ENCODE measurements at places on chromosomes 4 and X.

DNA sequence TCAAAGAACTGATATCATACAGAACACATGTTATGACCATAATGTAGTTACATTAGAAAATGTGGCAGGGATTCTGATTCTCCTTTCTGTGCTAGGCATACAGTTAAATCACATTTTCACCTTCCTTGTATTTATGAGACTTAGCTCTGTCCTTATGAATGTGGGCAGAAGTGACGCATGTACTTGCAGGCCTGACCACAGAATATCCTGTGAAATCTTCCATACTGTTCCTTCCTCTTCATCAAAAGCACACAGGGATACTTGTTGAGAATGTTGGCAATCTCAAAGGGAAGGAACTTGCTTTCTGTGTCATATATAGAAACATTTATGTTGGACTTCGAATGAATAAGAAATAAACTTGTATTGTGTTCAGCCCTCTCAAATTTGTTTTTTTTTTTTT lies 17.2 kb upstream of the MYOZ2 start:
- DNase-seq, result no peak

DNA sequence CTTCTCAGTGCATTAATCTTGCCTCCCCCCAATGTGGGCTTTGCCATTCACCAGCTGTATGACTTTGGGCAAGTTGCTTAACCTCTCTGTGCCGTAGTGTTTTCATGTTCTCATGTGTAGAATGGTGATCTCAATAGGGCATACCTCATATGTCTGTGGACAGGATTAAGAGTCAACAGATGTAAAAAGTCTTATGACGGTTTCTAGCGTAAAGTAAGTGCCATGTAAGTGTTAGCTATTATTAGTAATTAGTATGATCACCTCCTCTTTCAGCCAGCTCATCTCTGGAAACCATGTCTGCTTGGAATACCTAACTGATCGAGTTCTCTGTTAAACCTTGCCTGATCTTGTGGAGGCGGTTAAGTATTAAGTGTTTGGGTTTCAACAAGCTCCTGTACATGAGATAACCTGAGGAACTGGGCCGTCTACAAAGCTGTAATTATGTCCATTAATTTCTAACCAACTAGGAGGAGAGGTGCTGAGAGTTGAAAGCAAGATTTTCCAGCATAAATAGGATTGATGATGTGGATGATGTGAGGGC lies 66.3 kb downstream of the TSC22D3 start:
- no peak for DNase-seq

- DNase-seq, result no peak
These were observed 40.6 kb upstream of the SERTM2 start for GRCh38 chrX:111470681-111471403.

DNA sequence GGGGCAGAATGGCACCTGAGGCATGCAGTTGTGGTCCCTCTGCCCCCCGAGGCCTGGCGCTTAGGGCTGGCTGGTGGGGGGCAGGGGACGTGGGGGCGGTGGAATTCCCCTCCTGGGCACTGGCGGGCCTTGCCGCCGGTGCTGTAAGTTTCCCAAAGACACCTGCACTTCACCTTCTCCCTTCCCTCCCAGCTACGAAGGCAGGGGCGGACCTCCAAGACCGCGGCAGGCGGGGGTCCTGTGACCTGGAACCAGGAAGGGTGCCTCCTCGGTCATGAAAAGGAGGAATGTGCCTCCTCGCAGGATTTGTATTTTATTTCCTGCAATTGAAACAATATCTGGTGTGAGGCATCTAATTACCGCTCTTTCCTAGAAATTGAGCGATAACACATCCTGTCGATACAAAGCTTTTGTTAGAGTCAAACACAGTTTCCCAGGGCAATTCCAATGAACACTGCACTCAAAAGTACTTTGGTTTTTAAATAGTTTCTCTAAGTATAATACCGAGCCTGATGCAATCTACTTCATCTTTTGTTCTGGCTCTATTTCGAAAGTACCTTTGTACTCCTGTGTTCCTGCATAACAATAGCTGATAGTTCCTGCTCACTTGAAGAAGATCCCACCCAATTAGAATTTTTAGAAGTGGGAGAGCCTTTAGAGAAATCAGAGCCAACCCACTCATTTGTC lies 12.3 kb upstream of the ADRA2C start:
- no peak for DNase-seq

DNA sequence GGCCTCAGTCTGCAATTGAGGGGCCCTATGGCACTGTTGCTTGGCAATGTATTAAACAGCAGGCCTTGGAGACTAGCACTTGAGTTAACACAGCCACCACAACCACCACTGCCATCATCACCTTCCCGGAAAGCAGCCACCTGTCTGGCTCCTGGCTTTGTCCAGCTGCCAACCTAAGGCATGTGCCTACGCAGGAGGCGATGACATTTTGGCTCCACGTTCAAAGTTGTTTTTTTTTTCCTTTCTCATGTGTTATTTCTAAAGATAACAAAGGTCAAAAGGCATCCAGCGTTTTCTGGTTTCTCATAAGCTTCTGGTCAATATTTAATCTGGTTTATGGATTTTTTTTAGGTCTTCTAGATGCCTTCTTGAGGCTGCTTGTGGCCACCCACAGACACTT lies 7.5 kb downstream of the CLDN2 start:
- DNase-seq, result no peak

GRCh38 chrX:108426262-108426661 lies 12.0 kb downstream of the COL4A6 start:
- DNase-seq, result no peak

DNA sequence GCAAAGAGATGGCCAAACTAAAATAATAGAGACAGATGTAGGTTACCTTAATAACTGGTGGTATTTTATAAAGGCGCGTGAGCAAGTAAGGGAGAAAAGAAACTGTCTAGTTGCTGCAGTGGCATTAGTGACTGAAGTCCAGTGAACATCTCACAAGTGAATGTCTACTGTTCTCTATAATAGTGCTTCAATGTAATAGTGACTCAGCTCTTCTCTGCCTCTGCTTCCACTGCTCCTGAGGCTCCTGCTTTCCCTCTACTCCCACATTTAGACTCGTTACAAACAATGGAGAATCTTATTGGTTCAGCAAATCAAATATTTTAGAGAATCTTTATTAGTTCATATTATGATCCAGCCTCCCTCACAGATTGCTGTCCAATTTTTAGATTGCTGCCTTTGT lies 779.1 kb upstream of the HTR2C start:
- DNase-seq, result no peak

- no peak for DNase-seq
These were observed 16.0 kb upstream of the LSM6 start for GRCh38 chr4:146159384-146160058.

- DNase-seq, result no peak
These were observed 17.1 kb downstream of the SMIM14 start for GRCh38 chr4:39621582-39621981.

DNA sequence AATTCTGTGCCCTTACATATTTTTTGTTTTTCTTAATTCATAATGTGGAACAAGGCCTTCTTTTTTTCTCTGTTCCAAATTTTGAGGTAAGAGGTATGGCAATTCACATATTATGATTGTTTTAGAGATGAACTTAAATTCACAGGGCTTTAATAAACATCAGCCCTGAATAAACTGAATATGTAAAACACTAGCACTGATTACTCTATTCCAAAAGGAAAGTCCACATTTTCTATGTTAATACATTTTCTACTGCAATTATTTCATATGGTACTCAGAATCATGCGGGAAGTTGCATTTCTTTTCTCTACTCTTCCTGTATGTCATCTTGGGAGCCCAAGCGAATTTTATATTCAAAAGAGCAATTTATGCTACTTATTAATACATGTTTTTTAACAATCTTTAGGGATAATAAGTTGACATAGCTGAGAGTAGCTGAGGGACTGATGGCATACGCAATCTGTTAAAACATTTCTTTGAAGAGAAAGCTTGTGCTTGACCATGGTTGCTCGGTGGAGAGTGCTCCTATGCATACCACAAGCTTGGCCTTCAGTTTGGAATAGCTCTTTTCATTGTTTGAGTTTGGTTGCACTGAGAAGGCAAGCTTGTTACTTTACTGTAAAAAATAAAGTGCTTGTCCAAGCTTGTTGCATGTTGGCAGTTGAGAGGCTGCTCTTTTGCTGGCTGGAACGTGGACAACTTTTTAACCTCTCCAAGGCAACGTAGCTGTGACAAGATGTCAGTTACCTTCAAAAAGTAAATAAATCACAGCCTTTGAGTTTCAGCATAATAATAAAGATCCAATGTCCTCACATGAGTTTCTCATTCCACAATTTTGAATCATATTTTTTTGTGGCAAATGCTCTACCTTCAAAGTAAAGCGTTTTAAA lies 196.3 kb upstream of the SPRY1 start:
- no peak for DNase-seq

DNA sequence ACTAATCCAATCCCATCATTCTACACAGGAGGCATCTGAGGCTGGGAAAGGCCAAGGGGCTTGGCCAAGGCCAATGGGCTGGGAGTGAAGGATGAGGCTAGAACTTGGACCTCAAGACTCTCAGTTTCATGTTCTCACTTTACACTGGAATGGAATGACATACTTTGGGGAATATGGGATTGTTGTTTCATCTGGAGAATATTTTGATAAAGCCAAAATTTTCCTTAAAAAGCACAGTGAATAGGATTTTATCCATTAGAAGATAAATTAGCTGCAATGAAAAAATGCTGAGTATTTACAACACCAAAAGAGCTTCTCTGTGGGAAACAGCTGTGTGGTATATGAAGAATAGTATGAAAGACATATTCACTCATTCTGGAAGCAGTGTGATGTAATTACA lies 29.3 kb downstream of the SMIM20 start:
- no peak for DNase-seq

DNA sequence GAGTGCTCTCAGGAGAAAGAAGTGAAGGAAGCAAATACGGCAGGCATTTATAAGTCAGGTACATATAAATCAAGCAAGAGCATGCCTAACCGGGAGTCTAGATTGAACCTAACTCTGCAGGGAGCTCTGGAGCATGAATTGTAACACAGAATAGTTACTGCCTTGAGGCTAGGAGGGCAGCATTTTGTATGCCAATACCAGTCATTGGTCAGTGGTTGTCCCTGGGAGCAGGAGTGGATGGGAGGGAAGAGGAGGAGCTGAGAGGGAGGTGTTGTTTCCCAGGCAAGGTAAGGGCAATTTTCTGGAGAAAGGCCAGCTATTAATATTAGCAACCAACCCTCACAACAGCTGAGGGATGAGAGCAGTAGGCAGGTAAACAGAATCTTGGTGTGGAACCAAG lies 224.7 kb upstream of the DCAF8L1 start:
- DNase-seq, result no peak

DNA sequence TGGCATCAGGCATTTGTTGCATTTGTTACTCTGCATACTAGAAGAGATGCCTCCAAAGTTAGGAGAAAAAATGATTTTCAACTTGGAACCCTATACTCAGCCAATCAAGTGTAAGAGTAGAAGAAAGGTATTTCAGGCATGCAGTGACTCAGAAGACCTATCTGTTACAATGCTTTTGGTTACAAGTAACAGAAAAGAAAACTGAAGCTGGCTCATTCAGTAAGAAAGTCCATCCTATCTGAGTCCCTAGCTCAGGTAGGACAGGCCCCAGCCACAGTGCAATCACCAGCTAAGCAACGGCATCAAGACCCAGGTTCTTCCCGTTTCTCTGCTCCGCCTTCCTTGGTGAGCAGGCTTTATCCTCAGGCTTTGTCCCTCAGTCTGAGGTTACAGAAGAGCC lies 23.3 kb downstream of the MECP2 start:
- DNase-seq, result no peak

DNA sequence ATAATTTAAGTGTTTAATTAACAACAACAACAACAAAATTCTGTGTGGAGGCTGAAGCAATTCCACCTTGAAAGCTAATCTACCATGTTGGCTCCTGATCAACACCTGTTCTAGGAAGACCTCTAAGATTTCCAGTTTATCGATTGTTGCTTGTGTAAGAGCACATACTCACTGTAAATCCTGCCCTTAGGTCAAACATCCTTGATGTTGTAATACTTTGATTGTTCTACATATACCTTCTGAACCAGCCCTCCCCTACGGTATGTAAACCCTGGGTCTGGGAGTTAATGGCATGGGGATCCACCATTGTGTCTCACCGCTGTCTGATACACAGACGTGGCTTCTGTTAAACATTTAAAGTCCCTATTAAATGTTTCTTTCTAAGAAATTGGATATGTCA lies 73.2 kb downstream of the RASL11B start:
- DNase-seq, result no peak

DNA sequence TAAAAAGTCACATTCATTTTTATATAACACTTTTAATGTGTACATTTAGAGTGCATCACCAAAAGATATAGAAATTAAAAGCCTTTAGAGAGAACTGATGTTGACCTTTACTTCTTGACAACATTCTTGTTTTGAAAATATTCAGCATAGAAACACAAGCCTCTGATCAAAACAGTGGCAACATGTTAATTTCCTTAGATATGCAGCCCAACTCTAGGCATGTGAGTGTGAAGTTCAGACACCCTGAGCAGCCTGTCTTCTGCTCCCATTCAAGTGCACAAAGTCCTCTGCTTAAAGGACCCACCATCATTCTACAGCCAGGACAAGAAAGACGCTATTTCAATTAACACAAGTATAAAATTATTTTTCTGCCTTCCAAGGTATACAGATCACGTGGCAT lies 60.0 kb downstream of the PPP3CA start:
- DNase-seq, result no peak

DNA sequence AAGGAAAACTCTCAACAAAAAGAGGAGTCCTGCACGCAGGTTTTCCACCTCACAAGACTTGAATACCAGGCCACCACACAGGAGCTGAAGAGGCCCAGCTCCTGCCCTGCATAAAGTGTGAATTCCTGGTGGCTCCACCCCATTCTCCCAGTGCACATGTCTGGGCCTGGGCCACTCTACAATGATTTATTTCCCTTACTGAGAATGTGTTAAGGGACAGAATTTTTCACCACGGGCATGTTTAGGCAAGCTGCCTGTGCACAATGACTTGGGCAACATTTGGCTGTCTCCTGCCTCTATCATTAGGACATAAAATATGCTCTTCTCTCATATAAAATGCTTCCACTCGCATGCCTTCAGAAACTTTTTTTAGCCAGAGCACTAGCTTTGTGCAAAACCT lies 197.1 kb downstream of the SLC7A11 start:
- no peak for DNase-seq

- no peak for DNase-seq
These were observed 905.0 kb downstream of the RAB28 start for GRCh38 chr4:12579172-12579571.

Measured in glutamatergic neuron (in vitro differentiated cells).